ENCODE measurements at places on chromosomes 3 and 15.

DNA sequence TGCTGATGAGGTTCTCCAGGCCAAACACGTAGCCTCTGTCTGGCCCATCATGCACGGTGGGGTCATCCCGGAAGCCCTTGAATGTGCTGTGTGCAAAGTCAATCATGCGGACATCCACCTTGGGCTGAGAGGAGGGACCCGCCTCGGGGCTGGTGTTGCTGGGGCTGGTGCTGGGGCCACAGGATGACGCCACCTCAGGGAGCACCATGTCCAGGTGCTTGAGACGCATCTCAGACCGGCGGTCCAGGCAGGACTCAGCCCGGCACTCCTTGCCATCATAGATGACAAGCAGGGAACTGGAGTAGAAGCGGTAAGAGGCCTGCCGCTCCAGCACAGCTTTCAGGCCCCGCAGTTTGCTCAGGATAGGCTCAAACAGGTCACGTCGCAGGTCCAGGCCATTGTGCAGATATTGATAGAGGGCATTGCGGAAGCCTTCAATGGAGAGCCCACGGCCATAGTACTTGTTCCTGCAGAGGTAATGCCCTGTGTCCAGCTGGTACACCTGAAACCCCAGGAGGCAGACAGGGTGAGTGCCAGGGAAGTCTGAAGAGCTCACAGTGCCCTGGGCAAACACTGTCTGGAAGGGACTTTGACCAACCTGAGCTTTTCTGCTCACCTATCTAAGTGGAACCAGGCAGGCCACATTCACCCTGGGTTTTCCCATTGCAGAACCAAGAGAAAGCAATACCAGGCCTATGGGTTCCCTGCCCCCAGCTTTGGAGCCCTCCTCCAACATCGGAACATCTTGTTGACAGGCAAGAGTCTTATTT is 3.6 kb upstream of the GMPPB start:
- DNase-seq = no peak

DNA sequence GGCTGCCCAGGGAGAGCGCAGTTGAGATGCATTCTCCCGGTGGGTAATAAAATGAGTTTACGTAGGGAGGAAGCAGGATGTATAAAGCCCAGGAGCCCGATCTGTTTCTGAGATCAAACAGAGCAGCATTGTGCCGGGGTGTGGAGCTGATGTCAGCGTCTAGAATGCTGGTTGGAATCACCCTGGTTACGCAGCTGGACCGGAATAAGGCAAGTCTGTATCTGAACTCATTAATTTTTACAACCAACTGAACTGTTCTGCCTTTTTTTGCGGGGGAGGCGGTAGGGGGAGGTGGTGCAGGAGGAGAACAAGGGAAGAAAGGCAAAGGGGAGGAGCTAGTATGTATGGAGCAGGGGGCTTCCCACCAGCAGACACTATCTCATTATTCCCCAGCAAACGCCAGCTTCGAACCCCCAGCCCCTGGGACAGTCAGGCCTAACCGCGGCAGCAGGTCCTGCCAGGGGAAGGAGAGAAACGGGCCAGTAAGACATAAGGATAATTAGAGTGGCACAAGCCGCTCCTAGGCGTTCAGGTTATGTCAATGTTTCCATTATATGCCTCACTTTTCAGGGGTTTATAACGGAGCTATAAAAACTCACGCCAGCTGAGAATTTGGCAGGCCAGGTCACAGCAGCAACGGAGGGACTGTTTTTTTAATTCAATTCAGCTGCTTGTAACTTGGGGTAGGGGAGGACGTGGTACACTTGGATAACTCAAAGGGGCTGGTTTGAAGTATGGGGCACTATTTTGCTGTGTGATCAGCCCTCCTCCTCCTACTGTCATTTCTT is 175.3 kb upstream of the HES1 start:
- DNase-seq = no peak

GRCh38 chr3:111584744-111585143 is 10.4 kb downstream of the ZBED2 start:
- no peak for DNase-seq

DNA sequence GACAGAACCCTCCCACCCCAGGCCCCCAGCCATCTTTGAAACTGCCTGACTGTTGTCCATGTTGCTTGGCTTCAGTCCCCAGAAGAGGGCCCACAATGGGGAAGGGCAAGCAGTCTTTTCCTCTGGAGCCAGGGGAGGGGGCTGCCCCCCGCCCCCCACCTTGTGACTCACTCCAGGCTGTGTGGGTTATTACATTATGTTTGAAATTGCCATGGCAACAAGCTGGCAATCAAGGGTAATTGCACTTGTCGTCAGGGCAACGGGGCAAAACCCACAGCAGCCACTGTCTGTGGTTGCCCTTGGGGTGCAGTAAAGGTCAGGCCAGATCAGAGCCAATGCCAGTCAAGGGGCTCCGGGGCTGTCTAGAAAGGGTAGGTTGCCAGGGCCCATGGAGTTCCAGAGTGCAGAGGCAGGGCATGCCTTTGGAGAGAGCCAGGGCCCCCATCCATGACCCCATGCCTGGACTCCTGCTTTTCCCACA is 3.1 kb upstream of the CAMKV start:
- no peak for DNase-seq

- DNase-seq = no peak
These were observed 74.0 kb downstream of the TFRC start for GRCh38 chr3:196007744-196008335.

- DNase-seq = peak; percentile 45
These were observed 30.0 kb upstream of the NR2E3 start for GRCh38 chr15:71780115-71780976.

DNA sequence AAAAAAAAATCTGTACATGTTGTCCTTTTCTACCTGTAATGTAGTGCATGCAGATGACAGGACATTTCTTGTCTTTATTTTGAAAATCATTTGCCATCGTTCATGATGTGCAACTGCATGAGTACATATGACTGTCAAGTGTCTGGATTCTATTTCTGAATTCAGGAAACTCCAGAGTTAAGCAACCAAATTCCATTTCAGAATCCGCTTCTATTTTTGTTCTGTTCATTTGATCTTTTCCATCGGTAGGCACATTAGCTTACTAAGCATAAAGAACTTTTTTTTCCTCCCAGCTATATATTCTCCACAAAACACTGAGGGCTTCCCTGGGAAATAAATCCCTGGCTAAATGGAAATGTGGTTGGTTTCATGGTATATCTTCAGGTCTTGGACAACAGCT is 365.6 kb downstream of the PTPRG start:
- no peak for DNase-seq

DNA sequence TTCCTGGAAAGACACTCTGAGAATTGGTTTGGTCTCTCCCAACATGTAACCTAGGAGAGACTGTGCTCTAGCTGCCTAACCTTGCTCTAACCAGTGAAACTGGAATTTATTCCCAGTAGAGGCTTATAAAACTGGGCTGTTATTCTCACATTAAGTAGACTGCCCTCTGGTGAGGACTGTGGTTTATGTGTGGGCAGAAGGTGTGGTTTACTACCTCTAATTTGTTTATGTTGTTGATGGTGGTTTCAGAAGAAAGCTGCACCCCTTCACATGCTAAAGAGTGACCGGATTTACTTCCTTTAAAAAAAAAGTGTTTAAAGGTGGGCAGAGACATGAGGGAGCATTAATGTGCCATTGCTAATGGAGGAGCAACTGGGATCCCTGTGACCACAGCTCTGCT is 273.2 kb downstream of the MECOM start:
- no peak for DNase-seq

- DNase-seq = no peak
These were observed 124.4 kb upstream of the SLC2A2 start for GRCh38 chr3:171150945-171151344.

- DNase-seq = no peak
These were observed 24.5 kb upstream of the SOX2 start for GRCh38 chr3:181687190-181687589.

DNA sequence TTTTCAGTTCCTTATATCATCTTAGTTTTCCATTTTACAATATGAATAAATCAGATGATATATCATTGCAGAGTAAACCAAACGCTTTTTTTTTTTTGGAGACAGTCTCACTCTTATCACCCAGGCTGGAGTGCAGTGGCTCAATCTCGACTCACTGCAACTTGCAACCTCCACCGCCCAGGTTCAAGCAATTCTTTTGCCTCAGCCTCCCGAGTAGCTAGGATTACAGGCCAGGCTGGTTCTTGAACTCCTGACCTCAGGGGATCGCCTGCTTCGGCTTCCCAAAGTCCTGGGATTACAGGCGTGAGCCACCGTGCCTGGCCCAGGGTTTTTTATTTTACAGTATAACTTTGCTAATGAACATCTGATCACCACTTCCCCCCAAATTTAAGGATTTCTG is 5.9 kb upstream of the EBLN2 start:
- no peak for DNase-seq

DNA sequence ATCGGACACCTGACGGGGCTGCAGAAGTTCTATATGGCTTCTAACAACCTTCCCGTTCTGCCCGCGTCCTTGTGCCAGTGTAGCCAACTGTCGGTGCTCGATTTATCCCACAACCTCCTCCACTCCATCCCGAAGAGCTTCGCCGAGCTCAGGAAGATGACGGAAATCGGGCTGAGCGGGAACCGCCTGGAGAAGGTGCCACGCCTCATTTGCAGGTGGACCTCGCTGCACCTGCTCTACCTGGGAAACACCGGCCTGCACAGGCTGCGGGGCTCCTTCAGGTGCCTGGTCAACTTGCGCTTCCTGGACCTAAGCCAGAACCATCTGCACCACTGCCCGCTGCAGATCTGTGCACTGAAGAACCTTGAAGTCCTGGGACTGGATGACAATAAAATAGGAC is 9.8 kb upstream of the LRRC34 start:
- no peak for DNase-seq

- DNase-seq = no peak
These were observed 199.6 kb upstream of the LYSMD4 start for GRCh38 chr15:99932676-99933402.

GRCh38 chr15:68414206-68414555 is 17.8 kb downstream of the ITGA11 start:
- DNase-seq = no peak

- no peak for DNase-seq
These were observed 49.2 kb upstream of the MAP3K13 start for GRCh38 chr3:185313693-185314246.
